ENCODE measurements at places on chromosomes 1 and 21. TPM values are rescaled to one million over a fixed set of nuclear protein-coding genes. Genes with fewer than 3 reads are reported as not detected.

GRCh38 chr21:21246007-21246406, 247.8 kb downstream of the NCAM2 start:
- DNase-seq: no peak

GRCh38 chr21:27078915-27079314, 112.0 kb upstream of the ADAMTS5 start:
- no peak for DNase-seq

The F13B gene
- not detected for total RNA-seq

GRCh38 chr1:202202500-202203168, 9.0 kb downstream of the LGR6 start:
- DNase-seq: no peak

GRCh38 chr1:69401879-69402278, 165.8 kb upstream of the LRRC7 start:
- no peak for DNase-seq

- DNase-seq: no peak
Observed at GRCh38 chr1:61447968-61448430, 276.9 kb downstream of the TM2D1 start.

GRCh38 chr1:235079443-235080296, 49.0 kb downstream of the TOMM20 start:
- peak; percentile 56 for DNase-seq

DNA sequence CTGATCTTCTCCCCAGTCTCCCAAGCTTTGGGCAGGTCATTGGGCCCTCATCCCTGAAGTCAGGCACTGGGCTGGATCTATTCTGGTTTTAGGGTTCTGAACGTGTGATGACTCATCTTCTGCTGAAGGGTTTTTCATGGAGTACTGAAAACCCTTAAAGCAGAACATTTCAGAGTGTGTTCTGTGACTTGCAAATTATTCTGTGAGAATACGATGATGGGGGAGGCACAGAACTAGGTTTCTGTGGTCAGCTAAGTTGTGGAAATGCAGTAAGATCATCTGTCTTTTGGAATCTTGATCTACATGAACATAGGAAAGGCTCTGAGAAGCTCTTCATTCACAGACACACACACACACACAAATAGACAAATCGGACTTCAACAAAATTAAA, 46.2 kb downstream of the NAV1 start:
- no peak for DNase-seq

DNA sequence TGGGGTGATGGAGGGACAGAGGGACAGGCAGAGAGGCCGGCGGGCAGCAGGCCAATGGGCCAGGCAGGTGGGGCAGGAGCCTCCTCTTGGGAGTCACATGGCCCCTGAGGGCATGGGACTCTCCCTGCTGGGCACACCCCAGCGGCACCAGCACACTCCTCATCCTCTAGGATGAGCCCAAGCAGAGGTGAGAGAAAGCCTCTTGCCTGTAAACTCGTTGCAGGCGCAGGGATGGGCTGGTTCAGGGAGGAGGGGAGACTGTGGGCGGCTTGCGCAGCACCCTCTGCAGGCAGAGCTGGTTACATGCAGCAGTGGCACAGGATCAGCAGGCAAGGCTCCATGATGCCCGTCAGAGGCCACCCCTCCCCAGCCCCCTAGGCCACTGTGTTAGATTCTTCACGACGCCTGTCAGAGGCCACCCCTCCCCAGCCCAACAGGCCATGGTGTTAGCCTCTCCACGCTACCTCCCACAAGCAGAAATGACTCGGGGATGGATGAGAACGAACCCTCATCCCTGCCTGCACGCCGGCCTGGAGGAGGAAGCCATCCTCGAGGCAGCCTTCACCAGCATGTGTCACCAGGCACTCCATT, 209.7 kb upstream of the VAMP3 start:
- DNase-seq: no peak

DNA sequence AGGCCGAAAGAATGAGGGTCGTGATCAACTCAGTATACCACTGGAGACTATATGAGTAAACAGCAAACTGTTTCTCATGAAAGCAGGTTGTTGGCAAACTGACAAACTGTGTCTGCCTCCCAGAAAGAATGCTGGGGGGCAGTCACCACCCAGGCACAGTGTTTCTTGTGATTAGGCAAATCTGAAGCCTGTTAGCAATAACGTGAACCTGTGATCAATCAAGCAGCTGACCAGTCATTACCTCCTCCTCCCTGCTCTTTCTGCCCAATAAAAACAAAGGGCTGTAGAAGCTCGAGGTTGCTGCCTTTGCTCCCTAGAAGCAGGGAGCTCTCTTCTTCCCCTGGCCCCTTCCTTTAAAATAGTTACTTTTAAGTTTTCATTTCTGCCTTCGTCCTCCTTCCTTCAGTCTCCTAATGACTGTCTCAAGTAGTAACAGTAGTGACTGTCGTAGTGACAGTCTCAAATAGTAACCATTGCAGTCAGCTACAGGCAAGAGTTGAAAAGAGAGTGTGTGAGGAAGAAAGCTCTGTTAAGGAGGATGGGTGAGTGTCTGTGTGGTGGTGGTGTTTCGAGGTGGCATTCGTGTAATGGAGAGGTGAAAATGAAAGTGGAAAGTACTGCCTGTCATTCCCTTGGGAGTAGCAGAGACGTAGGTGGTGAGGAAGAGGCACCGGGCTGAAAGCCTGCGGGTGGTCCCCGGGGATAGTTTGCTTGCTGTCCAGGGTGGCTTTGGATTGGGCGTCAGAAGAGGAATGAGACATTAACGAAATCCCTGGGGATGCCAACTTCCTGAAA, 14.5 kb downstream of the HHAT start:
- peak; percentile 19 for DNase-seq

The PEAR1 gene
- 88.7 TPM for total RNA-seq

GRCh38 chr21:45542667-45543370, 579 bp upstream of the SLC19A1 start:
- DNase-seq: no peak

The PCSK9 gene
- 0.23 TPM for total RNA-seq

The IGSF9 gene
- 0.16 TPM for total RNA-seq

The CNKSR1 gene
- not detected for total RNA-seq

DNA sequence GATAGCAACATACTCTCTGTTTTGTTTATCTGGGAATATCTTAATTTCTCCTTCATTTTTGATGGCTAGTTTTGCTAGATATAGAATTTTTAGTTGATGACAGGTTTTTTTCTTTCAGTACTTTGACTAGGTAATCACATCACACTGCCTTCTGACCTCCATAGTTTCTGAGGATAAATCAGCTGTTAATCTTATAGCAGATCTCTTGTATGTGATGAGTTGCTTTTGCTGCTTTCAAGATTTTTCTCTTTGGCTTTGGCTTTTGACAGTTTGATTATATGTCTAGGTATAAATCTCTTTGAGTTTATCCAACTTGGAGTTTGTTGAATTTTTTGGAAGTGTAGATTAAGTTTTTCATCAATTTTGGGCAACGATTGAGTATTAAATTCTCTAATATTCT, 142.6 kb downstream of the ZNF644 start:
- DNase-seq: no peak

DNA sequence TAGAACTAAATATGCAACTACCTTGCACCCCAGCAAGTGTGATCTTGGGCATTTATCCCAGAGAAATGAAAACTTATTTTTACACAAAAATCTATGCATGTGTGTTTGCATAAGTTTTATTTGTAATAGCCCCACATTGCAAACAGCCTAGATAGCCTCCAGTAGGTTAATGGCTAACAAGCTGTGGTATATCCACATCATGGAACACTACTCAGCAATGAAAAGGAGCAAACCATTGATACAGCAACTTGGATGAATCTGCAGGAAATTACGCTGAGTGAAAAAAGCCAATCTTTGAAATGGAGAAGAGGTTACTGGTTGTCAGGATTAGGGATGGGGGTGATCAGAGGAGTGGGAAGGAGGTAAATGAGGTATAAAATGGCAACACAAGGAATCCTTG, 67.8 kb downstream of the HHAT start:
- DNase-seq: no peak

- no peak for DNase-seq
Observed at GRCh38 chr1:87915771-87916170, 587.1 kb downstream of the LMO4 start.

DNA sequence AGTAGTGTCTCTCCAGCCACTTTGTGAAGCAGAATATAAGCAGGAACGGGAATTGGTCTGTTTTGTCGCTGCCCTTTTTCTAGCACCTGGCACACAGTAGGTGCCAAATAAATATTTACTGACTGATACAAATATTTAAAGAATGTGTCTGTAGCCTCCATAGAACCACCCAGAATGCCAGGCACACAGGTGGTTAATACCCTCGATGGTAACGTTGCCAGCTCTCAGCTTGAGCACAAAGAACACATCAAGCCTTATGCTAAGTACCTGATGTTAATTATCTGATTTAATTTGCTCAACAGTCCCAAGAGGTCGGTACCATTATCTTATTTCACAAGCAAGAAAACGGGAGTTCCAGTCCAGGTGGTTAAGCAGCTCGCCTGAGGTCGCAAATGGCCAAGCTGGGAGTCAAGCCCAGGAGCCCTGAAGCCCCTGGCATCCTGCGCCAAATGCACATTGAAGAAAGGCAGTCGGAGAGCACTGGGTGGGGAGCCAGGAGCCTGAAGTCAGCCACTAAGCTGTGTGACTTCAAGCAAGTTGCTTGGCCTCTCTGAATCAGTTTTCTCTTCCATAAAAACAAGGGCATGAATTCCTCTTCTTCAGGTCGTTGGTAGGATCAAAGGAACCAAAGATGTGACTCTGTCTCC, 26.4 kb downstream of the HSPG2 start:
- DNase-seq: peak; percentile 59
